Smooth muscle cell of bladder (primary cell): ENCODE measurements at places on chromosomes 2 and 18. TPM values are rescaled to one million over a fixed set of nuclear protein-coding genes. Genes with fewer than 3 reads are reported as not detected.

POU3F3 gene
- not detected in 2 replicates for total RNA-seq

LAMA1 gene
- total RNA-seq, result 11.7 and 55.3 TPM in 2 replicates

OSBPL6 gene
- total RNA-seq, result 1.1 and 1.4 TPM in 2 replicates

TMEM163 gene
- total RNA-seq, result not detected in 2 replicates

PIEZO2 gene
- total RNA-seq, result 86.7 and 97.7 TPM in 2 replicates

AQP12A gene
- total RNA-seq, result not detected in 2 replicates

AGAP1 gene
- 6.5 and 10.8 TPM in 2 replicates for total RNA-seq

AKAIN1 gene
- not detected in 2 replicates for total RNA-seq

CERS6 gene
- total RNA-seq, result 4.1 and 5.0 TPM in 2 replicates

KATNAL2 gene
- 3.4 and 3.6 TPM in 2 replicates for total RNA-seq

GDF7 gene
- 0.09 and 0.14 TPM in 2 replicates for total RNA-seq

MDH1B gene
- 1.4 and 2.0 TPM in 2 replicates for total RNA-seq

TCF7L1 gene
- total RNA-seq, result 1.00 and 1.0 TPM in 2 replicates
